Coronary artery (tissue), 2 donors: ENCODE measurements at places on chromosomes 4 and X.

- DNase-seq: no peak
These were observed 159.2 kb downstream of the BTC start for GRCh38 chr4:74635074-74635473.

DNA sequence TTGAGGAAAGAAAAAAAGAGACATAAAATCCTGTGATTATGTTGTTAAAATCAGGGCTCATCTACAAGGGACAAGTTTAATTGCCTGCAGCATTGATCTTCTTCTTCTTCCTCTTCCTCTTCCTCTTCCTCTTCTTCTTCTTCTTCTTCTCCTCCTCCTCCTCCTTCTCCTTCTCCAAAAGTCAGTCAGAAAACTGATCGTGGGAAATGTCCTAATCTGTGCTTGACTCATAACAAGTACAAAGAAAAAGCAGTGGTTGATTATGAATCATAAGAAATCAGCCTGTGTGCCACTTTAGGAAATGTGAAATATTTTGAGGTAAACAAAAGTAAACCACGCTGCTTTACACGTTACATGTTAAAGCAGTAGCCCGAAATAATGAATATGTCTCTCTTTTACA lies 2.7 kb upstream of the ATP10D start:
- DNase-seq: no peak

- no peak for DNase-seq
These were observed 1539.0 kb upstream of the IGFBP7 start for GRCh38 chr4:58649226-58649625.

DNA sequence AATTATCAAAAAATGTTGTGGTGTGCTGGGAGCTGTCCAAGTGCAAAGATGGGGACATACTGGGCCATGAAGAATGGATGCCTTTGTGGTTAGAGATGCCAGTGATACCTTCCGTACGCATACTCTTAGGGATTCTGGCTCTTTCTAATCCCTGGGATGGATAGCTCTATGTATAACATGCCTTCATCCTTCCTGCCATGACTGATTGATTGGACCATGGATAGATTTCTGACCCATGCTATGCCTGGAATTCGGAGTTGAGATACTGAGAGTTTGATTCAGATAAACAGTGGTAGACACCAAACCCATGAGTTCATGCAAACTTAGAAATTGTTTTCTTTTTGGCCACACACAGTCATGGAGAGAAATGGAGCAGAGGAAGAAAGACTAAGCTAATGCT lies 147.2 kb upstream of the WDFY3 start:
- no peak for DNase-seq

DNA sequence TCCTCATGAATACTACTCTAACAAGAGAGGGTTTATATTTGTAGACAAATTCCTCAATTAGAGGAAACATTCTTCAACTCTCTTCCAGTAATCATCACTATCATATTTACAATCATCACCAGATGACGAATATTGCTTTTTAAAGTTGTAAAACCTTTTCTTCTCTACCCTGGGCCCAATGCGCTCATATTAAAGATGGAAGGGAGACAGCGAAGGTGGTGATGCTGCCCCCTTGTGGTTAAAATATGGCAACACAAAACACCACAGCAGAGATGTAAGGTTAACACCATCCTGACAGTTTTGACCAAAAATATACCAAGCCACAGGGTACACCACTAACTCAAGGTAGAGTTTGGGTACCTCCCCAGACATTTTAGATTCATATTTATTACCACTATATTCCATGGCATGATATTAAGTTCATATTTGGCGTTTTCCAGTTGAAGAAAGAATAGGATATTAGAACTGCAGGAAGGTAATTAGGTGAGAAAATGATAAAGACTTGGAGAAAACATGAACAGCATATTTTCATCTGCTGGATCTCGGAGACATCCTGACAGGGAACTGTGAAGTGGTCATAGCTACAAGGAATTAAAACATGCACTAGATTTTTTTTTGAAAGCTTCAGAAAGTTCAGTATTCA lies 72.8 kb downstream of the SLC9A7 start:
- DNase-seq: no peak

DNA sequence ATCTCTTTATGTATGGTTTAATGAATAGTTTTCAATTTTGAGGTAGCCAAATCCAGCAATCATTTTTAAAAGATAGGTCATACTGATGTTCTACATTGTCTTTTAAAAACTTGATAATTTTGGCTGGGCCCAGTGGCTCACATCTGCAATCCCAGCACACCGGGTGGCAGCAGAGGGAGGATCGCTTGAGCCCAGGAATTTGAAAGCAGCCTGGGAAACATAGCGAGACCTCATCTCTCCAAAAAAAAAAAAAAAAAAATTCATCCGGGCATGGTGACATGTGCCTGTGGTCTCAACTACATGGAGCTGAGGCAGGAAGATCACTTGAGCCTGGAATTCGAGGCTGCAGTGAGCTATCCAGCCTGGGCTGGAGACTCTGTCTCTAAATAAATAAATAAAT lies 419.8 kb downstream of the GALNTL6 start:
- DNase-seq: no peak
